ENCODE measurements at places on chromosomes 2 and 18.

- no peak for DNase-seq
Measured at GRCh38 chr2:62437785-62438184, 68.2 kb downstream of the TMEM17 start.

- DNase-seq = no peak
Measured at GRCh38 chr2:24512404-24512803, 21.4 kb downstream of the NCOA1 start.

DNA sequence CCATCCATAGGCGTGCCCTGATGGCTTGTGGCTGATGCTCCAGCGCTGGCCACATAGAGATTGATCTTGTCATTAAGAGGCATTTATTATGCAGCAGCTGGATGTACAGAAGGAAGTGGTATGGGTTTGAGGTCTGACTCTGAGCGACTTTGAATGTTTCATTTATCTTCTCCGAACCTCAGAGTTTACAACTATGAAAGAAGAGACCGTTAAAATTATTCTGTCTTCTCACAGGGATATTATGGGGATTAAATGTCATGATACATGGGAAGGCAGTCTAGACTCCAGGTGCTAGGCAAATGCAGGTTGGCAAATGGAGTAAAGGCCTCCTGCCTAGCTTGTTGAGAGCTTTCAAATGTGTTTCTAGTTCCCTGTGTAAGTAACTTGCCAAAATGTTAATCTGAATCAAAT is 30.3 kb downstream of the MOGAT1 start:
- DNase-seq = peak; percentile 47

DNA sequence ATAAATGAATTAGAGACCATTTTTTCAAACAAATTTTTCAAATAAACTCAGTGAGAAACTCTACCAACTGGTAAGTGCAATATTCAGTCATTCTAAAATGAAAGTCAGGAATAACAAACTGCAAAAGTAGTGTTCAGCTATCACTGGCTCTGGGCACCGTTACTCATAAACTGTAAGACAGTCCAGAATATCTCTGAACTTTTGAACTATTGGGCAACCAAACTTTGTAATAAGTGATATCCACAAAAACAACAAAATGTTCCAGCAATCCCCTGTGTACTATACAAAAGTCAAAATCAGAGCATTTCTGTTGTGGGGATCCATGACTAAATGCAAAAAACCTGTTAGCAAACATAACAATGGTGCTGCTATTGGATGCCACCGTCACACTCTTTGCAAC is 56.3 kb downstream of the SLC25A12 start:
- no peak for DNase-seq

GRCh38 chr2:58339548-58340243 is 98.6 kb upstream of the FANCL start:
- no peak for DNase-seq

GRCh38 chr2:199770716-199771115 is 80.3 kb downstream of the FTCDNL1 start:
- DNase-seq = no peak

- DNase-seq = no peak
Measured at GRCh38 chr2:178756843-178757242, 50.4 kb downstream of the TTN start.

DNA sequence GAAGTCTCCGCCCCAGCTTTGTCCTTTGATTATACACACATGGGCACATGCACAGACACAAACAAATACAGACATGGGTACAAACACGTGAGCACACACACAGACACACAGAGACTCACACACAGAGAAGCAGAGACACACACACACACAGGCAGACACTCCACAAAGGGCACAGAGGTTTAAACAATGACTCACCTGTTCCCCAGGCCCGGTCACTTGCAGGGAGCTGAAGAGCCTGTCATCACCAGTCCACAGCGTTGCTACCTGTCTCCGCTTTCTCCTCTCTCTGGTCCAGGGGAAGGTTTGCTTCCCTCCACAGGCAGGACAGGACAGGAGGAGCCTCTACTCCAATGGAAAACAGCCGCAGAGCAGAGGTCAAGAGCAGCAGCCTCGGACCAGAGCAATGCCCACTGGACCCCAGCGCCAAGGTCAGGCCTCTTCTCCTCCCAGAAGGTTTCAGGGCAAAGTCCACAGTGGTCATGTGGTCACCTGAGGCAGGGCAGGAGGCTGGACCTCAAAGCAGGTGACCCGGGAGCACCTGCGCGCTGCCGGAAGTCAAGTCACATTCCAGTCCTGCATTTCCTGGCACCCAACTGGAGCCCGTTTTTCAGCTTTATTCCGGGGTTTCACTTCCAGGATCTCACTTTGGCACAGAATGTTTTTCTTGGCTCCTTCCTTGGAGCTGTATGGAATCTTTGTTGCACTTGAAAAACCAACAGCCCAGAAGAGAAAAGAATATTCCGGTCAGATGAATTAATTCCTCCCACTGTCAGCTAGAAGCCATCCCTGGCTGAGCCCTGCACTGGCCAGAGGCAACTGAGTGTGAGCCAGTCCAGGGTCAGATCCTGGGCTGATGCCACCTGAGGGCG is at the start of gene RAB17:
Gene RAB17, minus strand, starts transcription at position 463 of the 869 bp plus-strand sequence. CDS start 4,580 bp downstream, outside the sequence.
- DNase-seq = no peak

DNA sequence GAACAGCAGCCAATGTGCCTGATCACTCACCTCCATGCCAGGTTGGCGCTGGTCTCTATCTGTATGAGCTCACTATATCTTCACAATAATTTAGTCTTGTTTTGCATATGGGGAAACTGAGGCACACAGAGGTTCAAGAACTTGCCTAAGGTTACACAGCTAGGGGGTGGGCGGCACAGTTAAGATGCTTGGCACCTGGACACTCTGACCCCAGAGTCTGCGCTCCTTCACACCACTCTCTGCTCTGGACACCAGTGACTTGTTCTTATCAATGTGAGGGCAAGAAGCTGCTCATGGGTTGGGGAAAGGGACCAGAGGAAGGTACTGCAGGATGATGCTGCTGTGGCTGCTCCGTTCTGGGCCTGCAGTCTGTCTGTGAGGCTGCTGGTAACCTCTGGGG is 27.1 kb downstream of the FBLN7 start:
- DNase-seq = no peak

DNA sequence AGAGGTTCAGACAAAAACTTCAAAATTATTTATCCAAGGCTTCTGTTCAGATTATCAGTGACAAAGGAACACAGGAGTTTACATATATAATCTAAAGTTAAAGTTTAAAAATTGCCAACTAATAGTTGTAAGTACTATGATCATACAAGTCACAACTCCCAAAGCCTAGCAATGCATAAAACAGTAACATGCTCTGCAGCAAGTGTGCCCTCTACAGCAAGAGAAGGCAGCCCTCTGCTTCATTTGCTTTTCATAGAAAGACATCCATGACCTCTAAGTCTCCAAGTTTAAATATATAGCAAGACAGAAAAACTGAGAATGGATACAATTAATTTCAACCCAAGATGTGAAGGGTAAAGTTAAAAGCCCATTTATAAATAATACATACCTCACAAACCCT is 13.3 kb downstream of the RAB1A start:
- DNase-seq = no peak

DNA sequence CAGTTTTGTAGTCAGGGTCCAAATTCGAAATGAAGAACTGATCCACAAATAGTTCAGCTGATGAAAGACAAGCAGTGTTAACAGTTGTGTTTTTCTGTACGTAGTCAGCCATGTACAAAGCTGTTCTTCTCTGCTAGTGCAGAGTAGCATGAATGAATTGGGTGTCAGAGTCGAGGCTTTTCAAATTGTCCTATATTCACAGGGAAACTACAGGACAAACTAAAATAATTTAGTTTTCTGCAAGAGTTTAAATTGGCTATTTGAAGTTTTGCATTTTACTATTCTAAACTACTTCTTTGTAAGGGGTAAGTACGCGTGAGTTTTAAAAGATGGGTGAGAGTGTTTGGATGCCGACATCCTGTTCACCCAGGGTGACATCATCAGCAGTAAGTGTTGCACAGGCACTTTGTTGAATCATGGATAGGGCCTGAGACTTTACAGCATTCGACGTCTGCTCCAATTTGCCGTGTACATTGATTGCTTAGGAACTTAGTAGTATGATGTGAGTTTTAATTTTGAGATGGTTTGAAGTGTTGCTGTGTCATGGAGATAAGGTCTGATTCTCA is 147.2 kb upstream of the NFATC1 start:
- no peak for DNase-seq

- no peak for DNase-seq
Measured at GRCh38 chr2:174797781-174798276, 33.6 kb upstream of the CHRNA1 start.

- DNase-seq = no peak
Measured at GRCh38 chr2:230674401-230674800, 38.2 kb upstream of the CAB39 start.

DNA sequence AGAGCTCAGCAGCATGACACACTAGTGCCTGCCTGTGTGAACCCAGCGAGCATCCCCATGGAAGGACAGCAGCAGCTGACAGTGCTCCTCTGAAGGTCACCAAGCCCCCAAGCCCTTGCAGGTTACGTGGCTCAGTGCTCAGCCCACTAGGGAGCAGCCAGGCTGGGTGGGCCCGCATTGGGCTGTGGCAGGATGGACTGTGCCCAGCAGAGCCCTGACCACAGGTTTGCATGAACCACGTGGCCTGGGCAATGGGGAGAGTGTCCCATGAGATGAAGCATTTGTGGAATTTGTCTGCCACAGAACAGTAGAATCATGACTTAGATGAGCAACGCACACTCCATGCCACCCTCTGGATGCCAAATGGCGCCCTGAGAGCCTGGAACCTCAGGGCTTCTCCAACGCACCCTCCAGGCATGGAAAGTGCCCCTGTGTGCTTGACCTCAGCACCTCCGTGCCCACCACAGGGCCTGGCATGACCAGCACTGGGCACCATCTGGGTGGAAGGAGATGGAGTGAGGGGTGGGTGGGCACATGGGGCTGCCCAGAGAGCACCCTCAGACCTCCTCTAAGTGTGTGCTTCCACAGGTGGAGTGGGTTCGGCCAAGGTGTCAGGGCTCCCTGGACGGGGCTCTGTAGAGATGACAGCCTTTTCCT is 216.1 kb upstream of the RAB6C start:
- DNase-seq = no peak

DNA sequence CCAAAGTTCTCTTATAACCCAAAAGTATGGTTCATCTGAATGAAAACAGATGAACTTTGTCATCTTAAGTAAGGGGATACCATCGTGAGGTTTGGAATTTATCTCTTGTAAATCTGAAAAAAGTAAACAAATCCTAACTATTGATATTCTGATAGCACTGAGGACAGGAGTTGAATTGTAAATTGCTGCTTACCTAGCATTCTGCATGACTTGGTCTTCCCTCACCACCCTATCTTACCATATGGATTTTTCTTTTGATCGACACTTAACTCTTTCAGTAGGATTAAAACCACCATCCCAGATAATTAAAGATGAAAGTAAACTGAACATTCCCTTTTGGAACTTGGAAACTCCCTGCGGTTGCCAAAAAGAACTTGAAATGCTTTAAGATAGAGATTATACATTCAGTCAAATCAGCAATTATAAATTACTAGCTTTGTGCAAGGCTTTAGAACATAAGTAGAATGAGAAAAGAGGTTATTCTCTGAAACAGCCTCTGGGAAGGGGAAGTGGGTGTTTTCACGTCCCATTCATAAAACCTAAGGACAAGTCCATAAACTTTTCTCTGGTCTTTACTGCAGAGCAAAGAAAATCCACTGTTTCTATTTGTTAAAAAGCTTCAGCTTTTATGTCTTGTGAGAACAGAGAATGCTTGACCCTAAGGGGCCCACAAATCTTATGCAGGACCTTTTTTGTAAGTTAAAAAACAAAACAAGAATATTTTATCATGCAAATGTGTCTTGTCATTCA is 49.7 kb upstream of the ZNF397 start:
- no peak for DNase-seq

DNA sequence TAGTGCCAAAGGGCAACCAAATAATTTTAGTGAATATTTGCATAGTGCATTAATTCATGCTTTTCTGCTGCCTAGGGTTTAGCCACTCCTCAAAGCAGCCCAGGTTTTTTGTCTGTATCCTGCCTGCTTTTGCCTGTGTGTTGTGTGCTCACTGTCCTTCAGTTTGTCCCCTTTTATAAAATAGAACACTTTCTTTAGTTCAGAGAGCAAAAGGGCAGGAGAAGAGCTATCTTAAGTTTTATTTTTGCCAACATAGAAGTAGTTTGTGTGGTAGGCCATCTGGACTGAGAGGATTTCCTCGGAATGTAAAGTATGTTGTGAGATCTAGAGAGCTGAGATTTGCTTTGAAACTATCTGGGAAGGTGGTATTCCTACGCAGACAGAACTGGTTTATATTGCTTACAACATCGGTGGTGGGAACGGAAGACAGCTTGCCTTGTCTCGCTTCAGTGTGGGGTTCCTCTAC is 64.9 kb downstream of the EML4 start:
- no peak for DNase-seq

DNA sequence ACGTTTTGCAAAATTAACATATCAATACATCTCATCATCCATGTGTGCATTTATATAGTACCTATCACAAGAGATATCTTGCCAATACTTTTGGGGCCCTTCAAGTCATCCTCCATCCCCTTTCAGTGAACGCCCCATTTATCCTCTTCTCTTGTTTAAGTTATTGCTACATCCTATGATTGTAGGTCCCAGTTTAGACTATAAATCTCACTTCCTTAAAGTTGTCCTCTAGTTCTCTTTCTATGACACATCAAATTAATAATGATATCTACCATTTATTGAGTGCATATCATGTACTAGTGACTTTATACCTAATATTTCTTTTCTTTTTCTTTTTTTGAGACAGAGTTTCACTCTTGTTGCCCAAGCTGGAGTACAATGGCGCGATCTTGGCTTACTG is 28.8 kb upstream of the FBXO11 start:
- no peak for DNase-seq

- peak; percentile 52 for DNase-seq
Measured at GRCh38 chr18:9017167-9017904, 85.2 kb upstream of the NDUFV2 start.

DNA sequence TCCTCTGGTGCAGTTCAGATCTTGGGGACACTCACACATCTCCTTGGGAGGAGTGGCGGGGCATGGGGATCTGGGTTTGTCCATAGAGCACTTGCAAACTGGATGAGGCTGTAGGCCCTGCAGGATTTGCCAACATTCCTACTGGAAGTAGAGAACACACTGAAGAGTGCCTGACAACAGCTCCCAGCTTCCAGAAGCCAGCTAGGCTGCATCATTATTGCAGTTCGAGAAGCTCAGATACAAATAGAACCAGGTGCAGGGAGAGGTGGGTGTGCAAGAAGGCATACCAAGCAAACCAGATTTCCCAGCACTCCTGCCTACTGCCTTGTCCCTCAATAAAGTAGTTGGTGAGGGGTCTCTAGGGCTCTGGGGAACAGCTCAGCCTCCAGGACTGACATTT is 52.5 kb downstream of the RHOB start:
- DNase-seq = no peak

- DNase-seq = no peak
Measured at GRCh38 chr18:58599106-58599505, 29.8 kb downstream of the ALPK2 start.

DNA sequence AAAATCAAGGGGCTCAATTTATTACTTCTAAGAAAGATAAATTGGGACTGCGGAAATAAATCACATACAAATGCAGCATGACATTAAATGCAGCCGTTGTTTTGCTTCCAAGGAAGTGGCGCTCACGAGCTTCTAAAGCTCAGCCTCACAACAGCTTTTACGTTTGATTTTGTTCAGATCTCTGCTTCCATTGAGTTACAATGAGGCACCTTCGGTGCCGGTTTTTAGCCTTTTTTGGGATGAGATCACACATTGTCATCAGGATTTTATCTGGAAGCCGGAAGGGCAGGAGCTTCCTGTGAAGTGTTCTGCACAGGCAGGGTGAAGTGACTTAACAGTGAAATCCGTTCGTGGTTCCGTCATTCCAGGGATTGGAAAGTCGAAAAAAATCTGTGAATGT is 209.8 kb downstream of the DCDC2C start:
- no peak for DNase-seq

- DNase-seq = no peak
Measured at GRCh38 chr2:25566694-25567093, 106.7 kb downstream of the DTNB start.
